CD4-positive, alpha-beta T cell treated with Interleukin-4 for 1 hour (primary cell): ENCODE measurements at places on chromosomes 11 and 22.

DNA sequence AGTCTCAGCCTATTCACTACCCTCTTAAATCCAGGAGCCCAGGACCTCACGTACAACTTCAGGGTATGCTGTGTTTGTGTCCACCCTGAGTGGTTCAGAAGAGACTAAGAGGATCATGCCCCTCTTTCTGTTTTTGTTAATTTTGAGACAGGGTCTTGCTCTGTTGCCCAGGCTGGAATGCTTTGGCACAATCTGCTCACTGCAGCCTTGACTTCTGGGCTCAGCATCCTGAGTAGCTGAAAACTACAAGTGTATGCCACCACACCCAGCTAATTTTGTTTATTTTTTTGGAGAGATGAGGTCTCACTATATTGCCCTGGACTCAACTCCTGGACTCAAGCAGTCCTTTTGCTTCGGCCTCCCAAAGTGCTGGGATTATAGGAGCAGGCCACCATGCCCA lies 118.5 kb downstream of the NAT10 start:
- DNase-seq = no peak

DNA sequence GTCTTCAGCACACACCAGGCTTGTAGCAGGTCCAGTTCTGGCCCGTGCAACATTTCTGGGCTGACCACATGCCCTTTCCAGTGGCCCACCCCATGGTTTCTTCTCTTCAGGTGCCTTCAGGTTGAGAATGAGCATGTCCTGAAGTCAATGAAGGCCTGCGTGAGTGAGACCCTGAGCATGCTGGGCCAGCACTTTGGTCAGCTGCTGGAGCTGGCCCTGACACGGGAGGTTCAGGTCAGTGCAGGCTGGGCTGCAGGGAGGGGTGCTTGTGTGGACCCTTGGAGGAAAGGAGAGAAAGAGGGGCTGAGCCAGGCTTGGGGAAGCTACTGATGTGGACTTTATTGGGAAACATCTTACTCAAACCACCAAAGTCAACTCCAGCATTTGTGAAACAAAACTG lies 63.5 kb downstream of the INSC start:
- no peak for DNase-seq

GRCh38 chr11:65558002-65558929 lies at the start of gene LTBP3:
LTBP3 (minus strand) TSS chr11:65558359; CDS start chr11:65557959, 400 bp downstream.
- no peak for DNase-seq

DNA sequence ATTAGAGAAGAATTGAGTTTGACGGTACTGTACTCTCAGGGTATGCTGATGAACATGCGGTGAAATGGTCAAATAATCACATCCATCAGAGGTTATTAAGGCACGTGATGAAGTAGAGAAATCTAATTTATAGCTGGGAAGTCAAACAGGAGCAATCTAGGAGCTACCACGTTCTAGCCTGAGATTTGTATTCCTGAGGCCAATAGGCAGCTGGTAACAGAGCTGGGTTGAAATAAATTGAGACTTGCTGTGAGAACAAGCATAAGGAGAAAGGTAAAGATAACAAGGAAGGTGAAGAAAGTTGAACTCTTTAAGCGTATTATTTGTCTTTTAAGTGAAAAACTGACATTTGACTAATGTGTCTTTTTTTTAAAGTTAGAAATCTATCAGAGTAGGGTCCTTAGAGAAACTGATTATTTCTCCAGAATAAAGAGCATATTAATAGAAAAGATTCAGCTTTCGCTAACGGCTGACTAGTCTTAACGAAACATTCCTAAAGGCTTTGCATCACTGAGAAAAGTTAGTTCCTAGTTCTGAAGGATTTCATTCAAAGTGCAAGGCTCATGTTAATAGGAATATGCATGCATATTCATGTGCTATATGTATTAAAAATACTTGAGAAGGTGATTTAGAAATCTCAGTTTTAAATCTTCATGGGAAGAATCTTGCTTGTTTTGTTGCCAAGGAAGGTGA lies 5.2 kb upstream of the WEE1 start:
- no peak for DNase-seq

- DNase-seq = no peak
These were observed 25.5 kb downstream of the KREMEN1 start for GRCh38 chr22:29098296-29098695.

GRCh38 chr11:114368918-114369680 lies 31.2 kb downstream of the C11orf71 start:
- DNase-seq = no peak

- no peak for DNase-seq
These were observed 490.4 kb downstream of the INSC start for GRCh38 chr11:15605094-15605493.

DNA sequence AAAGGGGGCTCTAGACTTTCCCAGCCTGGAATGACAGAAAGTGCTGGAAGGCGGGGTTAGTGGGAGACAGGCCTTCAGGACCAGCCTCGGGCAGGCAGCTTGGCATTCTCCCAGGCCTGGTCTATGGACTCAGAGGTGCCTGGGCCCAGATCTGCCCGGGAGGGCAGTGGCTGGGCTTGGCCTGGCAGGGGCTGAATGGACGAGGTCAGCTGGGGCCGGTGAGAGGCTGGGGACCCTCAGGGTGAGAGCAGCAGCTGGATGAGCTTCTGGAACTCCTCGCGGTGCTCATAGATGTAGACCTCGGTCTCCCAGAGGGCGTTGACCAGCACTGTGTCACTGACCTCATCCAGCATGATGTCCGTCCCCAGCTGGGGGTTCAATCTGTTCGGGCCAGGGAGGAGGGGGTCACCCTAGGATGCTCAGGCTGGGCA lies 1.5 kb upstream of the BAIAP2L2 start:
- no peak for DNase-seq

GRCh38 chr11:35334385-35335090 lies 84.8 kb downstream of the SLC1A2 start:
- peak; percentile 35 for DNase-seq

DNA sequence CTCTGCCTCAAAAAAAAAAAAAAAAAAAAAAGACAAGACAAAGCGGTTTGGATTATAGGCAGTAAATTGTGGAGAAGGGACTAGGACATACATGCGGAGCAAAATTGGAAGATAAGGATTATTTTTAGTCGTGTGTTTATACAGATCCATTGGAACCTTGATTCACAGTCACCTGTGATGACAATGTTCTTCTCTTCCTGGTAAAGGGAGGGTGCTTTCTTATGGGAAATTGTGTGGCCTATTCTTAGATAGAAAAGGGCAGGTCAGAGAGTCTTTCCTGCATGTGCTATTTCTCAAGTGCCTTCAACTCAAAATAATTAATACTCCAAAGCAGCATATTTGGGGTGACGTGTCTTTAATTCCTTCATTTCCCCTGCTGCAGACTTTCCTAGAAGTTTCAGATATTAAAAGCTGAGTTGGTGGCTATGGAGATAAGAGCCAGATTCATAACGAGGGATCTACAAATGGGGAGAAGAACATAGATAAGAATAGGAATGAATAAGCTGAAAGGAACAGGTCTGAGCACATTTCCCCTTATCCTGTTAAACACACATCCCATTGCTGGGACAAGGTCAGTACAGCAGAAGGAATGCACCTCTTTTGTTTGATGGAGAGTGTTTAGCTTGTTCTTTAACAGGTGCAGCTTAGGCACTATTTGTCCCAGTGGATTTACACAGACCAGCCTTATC lies 22.5 kb downstream of the GSTT2B start:
- DNase-seq = no peak

DNA sequence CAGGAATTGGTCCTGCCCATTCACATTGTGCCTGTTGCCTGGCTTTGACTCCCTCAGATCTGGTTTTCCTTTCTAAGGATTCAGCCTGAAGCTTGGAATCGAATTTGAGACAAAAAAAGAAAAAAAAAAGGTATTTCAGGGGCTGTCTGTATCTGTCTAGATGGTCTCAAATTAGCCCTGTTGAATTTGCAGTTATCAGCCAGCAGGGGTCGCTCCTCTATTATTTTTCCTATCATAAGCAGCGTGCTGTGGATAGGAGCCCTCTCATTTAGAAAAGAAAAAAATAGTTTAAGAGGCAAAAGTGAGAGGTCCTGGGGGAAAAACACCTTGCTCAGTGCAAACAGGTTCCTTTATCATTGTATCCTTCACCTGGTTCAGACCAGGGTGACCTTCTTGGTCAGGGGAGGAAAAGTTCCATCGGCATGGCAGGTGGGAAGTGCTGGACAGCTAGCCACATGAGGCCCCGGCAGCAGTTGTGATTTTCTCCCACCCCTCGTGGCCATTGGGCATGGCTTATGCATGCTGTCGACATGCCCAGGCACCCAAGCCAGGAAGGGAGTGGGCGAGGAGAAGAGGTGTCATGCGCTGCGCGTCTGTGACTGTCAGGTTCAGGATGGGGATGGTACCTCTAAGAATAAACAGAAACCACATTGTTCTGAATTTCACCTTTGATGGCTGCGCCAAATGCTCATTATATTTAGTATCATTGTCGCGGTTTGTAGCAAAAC lies 13.1 kb downstream of the OR5AK2 start:
- DNase-seq = no peak

DNA sequence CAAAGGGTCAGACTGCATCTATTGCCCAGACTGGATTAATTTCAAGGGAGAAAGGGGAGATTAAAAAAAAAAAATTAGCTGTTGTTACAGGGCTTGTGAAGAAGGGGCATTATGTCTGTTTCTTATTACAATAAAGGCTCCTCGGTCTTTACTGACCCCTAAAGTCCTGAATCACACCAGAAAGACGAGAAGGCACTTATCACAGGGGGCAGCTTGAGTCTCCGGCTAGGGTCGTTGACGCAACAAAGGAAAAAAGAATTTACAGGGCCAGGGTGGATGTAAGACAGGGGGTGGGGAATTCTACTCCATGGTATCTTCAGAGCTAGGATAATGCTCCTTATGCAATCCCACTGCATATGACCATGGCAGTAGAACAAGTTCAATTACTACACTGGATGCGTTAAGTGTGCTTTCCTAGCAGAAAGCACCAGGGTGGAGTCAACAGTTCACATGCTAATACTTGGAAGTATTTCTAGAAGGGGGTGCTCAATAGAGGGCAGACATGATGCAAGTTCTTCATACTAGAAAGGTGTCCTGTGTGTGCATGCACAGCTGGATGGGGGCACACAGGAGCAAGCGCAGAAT lies 16.5 kb downstream of the DDX17 start:
- DNase-seq = no peak

DNA sequence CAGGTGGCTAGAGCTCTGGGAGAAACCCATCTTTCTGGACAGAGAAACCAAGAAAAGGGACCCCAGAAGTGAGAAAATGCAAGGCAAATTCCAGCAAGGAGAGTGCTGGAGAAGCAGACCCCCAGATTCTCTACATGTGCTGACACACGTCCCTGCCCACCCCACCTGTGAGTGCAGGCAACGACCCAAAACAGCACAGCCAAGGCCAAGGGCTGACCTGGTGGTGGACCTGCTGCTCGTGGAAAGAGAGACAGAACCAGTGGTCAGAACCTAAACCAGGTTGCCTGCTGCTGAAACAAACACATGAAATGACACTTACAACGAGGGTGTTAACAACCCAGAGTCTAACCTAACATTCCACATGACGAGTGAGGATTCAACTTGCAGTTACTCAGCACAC lies 24.6 kb downstream of the TRMU start:
- DNase-seq = no peak

DNA sequence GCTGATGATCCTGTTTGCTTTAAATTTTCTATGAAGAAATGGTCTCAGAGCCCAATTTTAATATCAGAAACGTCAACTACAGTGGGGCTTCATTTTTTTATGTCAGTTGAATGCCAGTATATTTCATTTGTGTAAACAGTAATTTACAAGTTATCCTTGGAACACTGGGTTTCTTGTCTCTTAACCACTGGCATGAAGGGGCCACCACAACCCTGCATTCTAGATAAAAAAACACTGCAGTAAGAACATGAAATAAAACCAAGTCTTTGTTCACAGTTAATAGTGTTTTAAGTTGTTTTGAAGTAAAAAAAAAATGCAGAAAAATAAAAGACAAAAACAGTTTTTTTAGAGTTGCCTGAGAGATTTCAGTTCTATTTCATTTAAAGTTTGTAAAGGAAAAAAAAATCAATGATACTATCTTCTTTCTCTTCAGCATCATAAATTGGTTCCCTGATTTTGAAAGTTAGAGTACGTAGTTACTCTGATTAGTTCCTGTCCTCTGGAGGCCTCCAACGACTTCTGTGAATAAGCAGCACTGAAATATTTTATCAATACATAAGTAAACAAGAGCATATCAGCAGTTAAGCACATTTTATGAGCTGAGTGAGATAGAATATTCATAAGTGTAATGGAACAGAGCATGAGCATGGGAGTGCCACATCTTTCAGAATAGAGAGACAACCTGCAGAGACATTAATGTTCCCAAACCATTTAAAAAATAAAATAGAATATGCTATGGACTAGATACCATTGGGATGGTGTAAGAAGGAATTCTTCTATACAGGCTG lies 7.8 kb upstream of the DDI1 start:
- no peak for DNase-seq

DNA sequence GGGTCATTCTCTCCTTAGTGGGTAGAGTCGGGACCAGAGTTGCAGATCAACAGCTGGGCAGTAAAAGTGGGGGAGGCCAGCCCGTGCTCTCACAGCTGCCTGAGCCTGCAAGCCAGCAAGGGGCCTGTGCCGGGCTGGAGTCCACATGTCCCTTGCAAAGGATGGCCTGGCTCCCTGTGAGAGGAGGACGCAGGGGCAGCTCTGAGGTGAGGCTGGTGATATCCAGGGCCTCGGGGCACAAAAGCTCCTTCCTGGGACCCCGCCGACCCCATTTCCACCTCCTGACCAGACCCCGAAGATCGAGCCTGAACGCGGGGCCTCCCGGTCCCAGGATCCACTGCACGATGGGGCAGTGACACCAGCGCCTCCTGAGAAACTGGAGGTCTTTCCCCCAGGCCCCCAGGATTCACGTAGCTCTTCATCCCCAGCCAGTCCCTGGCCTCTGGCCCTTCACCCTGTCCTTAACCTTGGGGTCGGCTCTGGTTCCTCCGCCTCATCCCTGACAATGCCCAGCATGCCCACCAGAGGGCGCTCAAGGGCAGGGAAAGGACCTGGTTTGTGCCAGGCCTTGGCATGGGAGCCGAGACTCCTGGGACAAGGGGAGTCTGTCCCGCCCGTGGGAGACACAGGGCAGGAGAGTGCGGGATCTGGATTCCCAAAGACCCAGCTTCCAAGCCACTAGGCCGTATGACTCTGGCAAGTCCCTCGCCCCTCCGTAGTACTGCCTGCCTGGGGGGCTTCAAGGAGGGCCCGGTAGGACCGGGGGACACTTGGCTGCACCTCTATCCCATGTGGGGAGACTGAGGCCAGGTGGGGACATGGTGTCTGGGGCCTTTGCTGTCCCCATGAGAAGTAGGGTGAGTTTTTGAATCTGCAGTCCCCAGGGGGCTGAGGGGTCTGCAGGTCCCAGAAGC lies 17.8 kb upstream of the WNT7B start:
- peak; percentile 73 for DNase-seq

DNA sequence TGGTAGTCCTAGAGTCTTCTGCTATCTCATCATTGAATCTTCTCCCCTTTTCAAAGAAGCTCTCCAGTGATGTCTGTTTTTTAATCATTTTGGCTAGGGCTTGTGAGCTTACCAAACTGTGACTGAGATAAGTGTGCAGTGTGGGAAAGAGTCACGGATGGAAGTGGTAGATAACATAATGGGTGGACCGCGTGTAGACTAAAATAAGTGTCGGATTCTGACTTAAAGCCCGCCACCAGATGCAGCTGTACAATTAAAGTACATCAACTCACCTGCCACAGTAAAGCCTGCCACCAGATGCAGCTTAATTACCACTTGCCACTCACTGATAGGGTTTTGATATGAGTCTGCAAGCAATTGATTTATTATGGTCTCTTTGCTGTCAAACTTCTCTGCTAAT lies 581.5 kb downstream of the LRRC4C start:
- DNase-seq = no peak
